ENCODE measurements at places on chromosomes 3 and 15.

GRCh38 chr3:189708375-189708774, 77.2 kb downstream of the TP63 start:
- DNase-seq = no peak

DNA sequence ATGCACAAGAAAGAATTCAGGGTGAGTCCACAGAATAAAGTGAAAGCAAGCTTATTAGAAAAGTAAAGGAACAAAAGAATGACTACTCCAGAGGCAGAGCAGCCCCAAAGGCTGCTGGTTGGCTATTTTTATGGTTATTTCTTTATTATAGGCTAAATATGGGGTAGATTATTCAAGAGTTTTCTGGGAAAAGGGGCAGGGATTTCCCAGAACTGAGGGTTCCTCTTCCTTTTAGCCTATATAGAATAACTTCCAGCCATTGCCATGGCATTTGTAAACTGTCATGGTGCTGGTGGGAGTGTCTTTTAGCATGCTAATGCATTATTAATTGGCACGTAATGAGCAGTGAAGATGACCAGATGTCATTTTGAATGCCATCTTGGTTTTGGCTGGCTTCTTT, 13.6 kb downstream of the GLDN start:
- no peak for DNase-seq

DNA sequence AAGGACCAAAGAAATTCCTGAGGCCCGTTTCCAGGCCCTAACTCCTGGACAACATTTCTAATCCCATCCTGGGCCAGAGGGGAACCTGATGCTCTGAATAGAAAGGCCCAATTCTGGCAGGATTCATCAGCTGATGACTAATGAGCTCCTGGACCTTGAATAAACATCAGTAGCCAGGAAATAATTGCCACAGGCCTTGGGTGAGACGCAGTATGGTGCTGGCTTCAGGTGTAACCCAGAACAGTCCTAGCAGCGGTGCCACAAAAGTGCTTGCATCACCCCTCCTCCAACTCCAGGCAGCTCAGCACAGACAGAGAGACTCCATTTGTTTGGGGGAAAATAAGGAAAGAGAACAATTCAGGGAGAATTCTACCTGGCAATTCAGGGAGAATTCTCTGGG, 184.7 kb upstream of the POU1F1 start:
- no peak for DNase-seq

DNA sequence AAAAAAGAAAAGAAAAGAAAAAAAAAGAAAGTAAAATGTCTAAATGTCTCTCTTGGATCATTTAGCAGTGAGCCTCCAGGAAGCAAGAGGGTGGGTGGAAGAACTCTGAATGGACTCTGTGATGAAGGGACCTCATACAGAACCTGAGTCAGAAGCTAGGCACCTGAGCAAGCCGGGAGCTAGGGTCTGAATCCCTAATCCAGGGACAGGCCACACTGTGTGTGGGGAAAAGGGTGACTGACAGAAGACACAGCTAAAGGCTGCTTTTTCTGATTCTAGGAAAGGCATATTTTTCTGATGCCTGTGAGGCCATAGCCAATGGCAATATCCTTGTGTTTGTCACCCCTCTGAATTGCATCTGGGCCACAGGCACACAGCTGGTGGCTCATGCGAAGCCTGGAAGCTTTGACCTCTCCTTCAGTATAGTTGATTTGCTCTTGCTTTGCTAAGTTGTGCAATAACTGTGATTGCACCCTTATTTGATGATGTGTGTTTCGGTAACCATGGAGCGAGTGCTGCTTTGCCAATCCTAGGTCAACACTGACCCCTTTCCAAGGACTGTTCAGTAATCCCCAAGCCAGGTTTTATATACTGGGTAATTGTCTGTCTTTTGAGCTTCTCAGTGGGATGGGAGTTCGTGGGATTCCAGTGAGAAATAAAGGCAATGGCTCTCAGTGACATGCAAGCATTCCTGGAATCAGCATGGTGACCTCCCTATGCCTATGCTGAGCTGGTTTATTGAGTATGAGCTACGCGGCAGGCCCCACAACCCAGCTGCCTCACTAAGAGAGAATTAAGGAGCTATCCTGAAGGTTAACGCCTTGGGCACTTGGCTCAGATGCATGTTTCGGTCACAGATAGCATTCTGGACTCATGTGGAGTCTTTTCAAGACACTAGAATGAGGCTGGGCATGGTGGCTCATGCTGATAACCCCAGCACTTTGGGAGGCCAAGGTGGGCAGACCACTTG, 49.0 kb upstream of the OSBPL11 start:
- no peak for DNase-seq

GRCh38 chr3:52434491-52435115, 10.3 kb downstream of the SEMA3G start:
- DNase-seq = no peak
